ENCODE measurements at places on chromosomes 5 and 9.
A peak's percentile ranks its signal among the peaks of the same experiment; 100 is the strongest.

- DNase-seq, result peak; percentile 19
Observed at GRCh38 chr9:5629312-5630080, 589 bp downstream of the RIC1 start.

GRCh38 chr9:1238407-1238806, 188.2 kb downstream of the DMRT2 start:
- DNase-seq, result no peak

DNA sequence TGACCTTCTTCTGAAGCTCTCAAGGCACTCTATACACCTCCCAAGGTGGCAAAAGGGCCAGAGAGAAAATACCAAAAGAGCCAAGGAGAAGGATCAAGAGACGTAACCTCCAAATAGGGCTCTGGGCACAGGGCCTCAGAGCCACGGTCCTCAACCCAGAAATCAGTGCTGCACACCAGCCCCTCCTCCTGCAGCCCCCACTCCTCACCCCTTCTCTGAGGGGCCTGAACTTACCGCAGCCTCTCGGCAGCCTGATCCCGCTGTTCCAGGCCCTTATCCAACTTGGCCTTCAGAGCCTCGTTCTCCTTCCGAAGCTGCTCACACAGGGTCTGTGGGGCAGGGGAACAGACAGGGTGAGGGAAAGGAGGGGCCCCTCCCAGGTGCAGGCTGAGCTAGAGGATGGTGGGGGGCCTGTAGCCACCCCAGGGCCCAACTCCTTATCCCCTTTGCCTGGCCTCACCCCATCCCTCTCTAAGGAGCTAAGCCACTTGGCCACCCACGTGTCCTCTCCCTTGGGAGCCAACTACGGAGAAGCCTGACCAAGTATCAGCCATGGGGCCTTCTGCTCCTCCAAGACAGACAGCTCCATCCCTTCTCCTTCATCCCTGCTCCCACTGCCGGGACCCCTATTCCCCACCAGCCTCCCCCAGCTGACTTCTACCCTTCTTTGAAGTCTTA, 28.8 kb downstream of the TNIP1 start:
- DNase-seq, result no peak

- DNase-seq, result no peak
Observed at GRCh38 chr5:32866138-32866537, 155.0 kb downstream of the NPR3 start.

GRCh38 chr5:73229271-73229670, 56.3 kb downstream of the TMEM174 start:
- DNase-seq, result no peak

- no peak for DNase-seq
Observed at GRCh38 chr5:56988490-56988889, 36.6 kb upstream of the MIER3 start.

DNA sequence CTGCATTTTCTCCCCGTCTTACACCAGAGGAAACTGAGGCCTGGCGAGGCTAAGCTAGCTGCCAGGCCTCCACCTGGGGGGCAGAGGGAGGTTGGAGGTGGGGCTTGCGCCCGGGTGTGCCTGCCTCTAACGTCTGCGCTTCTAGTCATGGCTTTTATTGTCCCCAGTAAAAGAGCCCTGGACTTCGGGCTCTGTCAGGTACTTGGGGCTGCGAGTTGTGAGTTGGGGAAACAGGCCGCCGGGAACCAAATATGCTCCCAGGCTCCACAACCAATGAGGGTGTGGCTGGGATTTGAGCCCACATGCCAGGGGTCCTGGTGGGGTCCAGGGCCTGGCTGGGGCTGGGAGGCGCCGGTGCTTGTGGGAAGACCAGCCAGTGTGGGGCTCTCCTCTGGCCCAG, 57.4 kb upstream of the NOTCH1 start:
- DNase-seq, result no peak

DNA sequence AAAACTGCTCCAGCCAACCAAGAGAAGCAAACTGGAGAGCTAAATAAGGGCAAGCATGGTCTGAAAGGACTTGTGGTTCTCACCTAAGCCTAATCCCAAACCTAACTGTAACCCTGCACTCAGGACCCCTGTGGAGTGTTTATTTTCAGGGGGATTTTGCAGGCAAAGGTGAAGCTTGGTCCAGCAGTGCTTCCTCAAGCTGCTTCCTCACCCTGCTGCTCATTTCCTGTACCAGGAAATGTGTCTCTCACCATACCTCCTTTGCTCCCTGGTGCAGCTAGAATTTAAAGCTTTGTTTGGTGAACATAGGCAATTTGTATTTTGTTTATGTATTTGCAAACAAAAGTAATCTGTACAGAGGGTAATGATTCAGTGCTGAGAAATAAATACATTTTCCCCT, 50.2 kb downstream of the CARTPT start:
- no peak for DNase-seq

DNA sequence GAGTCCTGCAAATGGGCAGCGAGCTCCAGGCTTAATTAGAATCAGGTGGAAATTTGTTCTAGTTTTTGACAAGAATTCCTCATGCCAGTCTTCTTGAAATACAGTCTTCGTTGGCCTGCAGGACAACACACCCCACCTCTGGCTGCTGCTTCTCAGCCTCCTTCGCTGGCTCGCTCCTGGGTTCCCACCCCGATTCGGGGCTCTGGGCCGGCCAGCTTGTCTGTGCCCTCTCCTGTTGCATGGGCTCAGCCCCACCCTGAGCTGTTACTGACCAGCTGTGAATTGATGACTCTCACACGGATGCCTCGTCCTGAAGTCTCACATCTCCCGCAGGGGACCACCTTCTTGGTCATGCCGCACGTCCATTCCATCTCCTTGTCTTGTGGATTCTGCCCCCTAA, 21.0 kb downstream of the PSD2 start:
- no peak for DNase-seq

- DNase-seq, result no peak
Observed at GRCh38 chr9:16680541-16680940, 189.9 kb downstream of the BNC2 start.

GRCh38 chr9:80957801-80958200, 731.5 kb downstream of the TLE1 start:
- DNase-seq, result no peak

DNA sequence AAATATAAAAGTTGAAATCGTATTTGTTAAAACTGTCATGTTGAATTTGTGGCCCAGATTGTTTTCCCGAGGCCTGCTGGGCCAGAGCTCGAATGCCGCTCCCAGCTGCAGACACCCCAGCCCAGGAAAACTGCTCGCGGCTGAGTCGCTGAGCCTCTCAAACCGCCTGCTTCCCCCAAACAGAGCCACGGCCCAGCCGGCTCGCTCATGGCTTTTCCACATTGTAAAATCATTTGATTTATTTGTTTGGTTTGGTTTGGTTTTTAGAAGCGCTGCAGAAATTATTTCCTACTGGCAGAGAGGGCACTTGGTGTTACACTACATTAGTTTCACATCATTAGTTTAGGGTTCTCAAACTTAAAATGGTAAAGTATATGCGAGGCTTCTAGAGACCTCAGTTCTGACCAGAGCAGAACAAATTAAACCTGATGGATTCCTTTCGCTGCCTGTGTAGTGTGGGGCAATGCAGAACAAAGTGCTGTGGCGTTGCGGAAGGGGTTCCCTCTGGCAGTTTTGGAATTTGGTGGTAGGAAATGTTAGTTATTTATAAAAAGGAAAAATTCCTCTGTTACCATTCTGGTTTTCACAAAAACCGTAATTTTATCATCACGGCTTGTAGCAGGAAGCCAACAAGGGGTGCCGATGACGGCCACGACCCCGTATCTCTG, 156.5 kb upstream of the PITX1 start:
- DNase-seq, result no peak

GRCh38 chr5:157168286-157168685, 2.2 kb upstream of the GARIN3 start:
- DNase-seq, result no peak

DNA sequence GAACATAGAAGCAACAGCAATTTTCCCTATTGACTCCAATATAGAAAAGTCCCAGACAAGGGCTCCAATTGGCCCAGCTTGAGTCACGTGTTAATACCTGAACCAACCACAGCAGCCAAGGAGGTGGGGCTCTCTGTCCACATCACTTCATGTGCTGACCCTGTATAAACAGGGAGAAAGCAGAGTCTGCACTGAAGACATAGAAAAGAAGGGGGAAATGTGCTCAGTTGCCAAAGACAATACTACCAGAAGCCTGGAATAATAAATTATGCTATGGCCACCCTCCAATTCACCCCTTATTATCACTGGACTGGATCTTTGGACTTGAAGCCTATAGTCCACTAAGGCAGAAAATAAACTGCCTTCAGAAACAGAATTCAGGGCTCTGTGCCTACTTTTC, 275.4 kb downstream of the EPB41L4A start:
- no peak for DNase-seq

GRCh38 chr5:84191281-84191680, 193.4 kb downstream of the EDIL3 start:
- DNase-seq, result no peak
